ENCODE measurements at places on chromosomes 16 and 17.

DNA sequence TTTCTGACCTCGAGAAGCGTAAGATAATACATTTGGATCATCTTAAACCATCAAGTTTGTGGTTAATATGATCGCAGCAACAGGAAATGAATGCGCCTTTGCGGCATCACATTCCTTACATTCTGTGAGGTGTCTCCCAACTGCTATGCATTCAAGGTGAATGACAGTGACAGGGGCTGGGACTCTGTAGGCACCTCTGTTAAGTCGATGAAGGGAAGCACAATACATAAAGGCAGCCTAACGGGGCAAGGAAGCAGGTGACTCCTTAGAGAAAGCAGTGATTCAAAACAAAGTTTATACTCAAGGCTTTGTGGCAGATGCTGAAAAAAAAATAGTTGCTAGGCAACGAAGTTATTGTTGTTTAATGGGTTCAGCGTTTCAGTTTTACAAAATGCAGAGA is 21.6 kb upstream of the EVPL start:
- ATAC-seq: no peak

GRCh38 chr17:44097110-44097958 is 26.1 kb downstream of the HDAC5 start:
- no peak for ATAC-seq

DNA sequence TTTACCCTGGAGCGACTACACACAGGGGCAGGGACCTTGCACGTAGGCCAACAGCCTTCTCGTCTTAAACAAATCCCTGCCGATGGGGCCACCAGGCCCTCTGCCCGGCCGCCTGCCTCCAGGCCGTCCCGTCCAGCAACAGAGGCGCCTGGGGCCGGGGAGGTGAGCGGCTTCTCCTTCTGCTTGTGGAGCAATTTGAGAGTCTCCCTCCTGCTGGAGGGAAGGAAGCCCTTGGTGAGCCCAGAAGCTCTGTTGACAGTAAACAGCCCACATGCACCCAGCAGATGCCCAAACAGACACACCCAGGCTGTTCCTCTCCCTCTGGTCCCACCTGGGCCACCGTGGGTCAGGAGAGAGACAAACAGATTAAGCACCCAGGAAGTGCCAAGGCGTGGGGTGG is 8.1 kb downstream of the SLC43A2 start:
- ATAC-seq: no peak

DNA sequence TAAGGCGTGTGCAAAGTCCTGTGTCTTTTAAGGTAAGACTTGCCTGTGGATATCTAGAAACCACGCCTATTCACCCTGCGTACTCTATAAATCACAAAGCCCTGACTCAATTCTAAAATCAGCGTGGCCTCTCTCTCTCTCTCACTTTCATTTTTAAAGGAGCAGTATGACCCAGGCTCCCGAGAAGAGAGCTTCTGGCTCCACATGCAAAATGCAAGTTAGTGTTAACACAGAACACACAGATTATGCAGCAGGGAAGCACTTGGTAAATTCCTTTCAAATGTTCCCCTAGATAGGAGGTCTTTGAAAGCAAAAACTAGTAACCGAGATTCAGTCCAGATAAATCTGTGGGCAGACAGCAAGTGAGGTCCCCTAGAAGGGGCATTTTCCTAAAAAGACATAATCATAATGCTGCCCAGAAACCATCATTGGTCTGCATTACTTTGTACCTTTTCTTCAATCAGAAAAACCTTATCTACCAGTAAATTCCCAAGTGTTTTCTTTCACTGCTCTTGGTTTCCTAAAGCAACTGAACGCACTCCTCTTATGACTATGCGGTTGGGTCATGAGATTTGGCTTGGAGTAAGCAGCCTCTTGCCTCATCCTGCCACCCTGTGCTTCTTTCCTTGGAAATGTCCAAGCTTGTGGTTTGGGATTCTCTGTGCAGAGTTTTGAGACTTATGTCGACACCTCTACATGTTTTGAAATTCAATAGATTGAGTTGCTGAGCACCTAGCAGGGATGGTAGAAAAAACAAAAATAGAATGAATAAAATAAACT is 31.7 kb upstream of the KCNJ2 start:
- ATAC-seq: peak; percentile 87

DNA sequence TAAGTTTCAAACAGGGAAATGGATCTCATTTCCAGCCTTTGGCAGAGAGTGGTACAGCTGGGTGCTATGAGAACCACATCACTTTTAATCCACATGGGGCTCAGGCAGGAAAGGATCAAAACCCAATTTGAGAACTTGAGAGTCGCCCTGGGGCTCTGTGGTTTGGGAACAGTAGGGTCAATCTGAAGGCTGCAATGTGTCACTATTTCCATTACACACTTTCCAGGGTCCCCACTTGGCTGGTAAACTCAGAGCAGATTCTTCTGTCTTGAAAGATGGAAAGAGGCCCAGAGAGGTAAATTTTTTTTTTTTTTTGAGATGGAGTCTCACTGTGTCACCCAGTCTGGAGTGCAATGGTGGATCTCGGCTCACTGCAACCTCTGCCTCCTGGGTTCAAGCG is 6.7 kb upstream of the HIGD1B start:
- ATAC-seq: no peak

- ATAC-seq: no peak
These were observed 4.7 kb downstream of the HS3ST6 start for GRCh38 chr16:1913327-1914083.

GRCh38 chr16:51383909-51384308 is 232.8 kb upstream of the SALL1 start:
- no peak for ATAC-seq

DNA sequence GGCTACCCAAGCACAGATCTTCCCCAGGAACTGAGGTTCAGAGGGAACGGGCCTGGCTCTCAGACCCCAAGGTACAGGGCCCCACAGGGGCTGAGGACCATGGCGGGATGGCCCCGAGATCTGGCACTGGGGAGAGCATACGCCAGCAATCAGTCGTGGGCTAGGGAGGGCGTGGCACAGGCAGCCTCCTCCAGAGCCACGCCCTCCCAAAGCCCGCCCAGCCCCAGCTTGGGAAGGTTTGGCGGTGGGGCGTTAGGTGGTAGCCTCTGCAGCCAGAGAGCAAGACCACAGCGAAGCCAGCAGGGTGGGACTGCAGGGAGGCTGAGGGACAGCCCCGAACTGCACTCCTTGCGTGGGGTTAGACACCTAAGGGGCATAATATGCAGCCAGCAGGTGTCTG is 11.6 kb downstream of the WNT9B start:
- no peak for ATAC-seq

Measured in motor neuron (in vitro differentiated cells).